ENCODE measurements at places on chromosomes 16 and 17.
A peak's percentile ranks its signal among the peaks of the same experiment; 100 is the strongest.

GRCh38 chr17:11908711-11909146 is 88.5 kb downstream of the ZNF18 start:
- ATAC-seq = no peak

- ATAC-seq = no peak
Measured at GRCh38 chr16:2475413-2476344, 752 bp downstream of the TBC1D24 start.

GRCh38 chr16:21704266-21704665 is 40.5 kb downstream of the OTOA start:
- no peak for ATAC-seq

GRCh38 chr16:71923941-71924690 is 28.8 kb downstream of the IST1 start:
- no peak for ATAC-seq

DNA sequence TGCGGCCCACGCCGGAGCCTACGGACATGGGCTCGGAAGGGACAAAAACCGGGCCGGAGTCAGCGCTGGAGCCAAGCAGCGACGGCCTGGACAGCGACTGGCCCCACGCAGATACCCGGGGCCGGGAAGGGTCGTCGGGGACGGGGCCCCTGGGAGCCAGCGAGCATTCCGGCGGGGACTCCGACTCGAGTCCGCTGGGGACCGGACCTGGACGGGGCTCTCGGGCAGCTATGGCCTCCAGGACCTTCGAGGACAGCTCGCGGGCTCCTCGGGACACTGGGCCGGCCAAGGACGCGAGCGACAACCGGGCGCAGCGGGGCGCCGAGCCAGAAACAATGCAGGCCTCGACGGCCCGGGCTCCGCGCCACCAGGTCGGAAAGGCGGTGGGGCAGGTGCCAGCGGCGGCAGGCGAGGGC is 1.0 kb downstream of the MYO15B start:
- ATAC-seq = no peak

- ATAC-seq = no peak
Measured at GRCh38 chr16:55697867-55698266, 42.1 kb downstream of the SLC6A2 start.

GRCh38 chr16:49634235-49635008 is 221.5 kb downstream of the ZNF423 start:
- no peak for ATAC-seq

GRCh38 chr17:49063652-49064051 is 66.5 kb downstream of the IGF2BP1 start:
- ATAC-seq = no peak

- no peak for ATAC-seq
Measured at GRCh38 chr17:10130677-10131076, 67.7 kb downstream of the GAS7 start.

DNA sequence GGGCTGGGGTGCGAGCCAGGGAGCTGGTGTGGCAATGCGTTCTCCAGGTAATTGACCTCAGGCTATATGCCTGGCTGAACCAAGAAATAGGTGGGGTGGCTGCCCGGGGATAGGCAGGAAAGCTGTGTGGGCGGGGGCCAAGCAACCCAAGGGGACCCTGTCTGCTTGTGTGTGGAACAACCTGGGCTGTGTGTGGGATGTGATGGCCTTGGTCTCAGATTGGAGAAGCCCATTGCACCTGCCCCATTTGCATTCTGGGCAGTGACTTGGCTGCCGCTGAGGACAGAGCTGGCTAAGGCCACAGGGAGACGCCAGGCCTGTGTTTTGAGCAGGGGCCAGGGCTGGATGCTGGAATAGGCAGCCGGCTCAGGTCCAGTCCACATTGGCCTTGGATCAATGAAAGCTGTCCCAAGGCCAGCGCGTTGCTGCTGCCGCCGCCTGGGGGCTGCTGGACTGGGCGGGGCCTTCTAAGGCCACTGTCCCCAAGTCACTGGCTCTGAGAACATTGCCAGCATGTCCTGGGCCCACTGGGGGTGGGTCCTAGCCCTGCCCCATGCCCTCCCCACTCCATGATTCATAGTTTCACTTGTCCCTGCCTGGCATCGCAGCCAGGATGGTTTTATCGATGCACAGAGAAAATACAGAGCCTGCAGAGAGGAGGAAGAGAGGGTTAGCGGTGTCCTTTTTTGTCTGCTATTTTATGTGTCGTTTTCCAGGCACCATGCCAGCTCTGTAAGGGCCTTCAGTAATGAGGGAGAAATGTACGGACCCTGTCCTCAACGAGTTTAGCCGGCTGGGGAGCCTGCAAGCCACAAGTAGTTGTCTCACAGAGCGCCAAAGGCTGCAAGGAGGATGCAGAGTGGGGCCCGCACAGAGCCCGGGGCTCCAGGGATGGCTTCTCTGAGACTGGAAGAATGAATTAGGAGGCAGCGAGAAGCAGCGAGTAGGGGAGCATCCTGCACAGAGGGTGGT is 43.9 kb downstream of the NKD1 start:
- ATAC-seq = peak; percentile 62

DNA sequence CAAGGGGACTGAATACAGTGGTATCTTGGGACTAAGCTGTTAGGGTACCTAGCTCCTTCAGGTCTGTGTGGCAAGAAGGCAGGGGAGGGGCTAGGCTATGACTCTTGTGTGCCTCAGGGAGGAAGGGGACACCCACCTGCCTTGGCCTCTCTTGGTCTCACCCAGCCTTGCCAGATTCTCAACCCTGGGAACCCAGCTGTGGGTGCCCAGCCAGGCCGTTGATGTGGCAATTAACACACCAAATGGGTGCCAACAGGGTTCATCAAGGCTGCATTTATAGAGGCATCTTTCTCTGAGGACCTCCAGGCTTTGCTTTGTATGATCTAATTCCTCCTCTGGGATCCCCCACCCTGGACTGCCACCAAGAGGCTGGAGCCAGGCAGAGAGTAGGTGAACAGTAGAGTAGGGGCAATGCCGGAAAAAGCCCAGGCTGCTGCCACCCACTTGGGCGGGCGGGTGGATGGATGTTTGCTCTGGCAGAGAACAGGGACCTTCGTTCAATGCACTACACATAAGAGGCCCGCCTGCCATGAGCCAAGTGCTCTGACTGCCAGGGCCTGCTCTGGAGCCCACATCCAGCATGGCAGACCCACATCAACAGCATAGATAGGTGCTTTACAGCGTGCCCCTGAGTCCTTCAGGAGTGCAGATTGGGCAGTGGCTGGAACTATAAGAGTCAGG is 3.2 kb upstream of the ASB16 start:
- ATAC-seq = no peak

- ATAC-seq = peak; percentile 83
Measured at GRCh38 chr17:49647256-49647585, 30.7 kb downstream of the SPOP start.

DNA sequence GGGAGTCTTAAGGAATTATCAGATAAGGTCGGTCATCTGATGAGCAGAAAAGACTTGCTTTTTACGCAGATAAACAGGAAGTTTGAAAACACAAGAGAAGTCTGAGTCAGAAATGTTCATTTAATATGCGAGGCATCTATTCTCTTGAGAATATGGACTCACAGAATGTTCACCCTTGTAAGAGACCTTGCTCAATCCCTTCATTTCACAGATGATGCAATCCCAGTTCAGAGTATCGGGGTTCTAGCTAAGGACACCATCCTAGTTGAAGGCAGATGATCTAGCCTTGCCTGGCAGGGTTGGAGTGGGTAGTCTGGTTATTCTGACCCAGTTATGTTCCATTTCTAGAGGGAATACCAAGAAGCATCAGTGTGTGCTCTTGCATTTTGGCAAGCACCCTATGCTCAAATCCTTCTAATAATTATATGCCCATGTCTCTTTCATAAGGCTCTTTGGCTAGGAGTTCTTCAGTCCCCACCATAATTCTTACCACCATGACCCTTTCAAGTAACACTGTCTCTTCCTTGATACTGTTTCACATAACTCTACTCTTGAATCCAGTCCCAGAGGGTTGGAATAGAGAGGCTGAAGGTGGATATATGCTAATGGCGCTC is 42.5 kb downstream of the YPEL2 start:
- no peak for ATAC-seq

DNA sequence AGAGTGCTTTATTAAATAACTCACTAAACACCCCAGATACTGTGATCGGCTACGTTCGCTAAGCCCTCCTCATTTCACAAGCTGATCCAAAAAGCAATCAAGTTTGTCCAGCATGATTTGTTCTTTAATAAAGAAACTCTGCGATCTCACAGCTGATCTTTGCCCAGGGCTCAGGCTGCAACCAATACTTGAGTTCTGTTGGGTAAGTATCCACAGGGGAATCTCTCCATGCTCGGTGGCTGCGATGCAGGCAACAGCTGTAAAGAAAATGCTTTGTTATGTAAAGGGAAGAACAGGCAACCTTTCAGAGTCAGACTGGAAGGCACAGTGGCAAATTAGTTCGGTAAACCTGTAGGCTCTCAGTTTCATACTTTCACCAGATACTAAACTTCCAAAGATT is 67.5 kb downstream of the SHISA6 start:
- no peak for ATAC-seq

- peak; percentile 42 for ATAC-seq
Measured at GRCh38 chr17:64146418-64147109, 16.6 kb upstream of the ERN1 start.

DNA sequence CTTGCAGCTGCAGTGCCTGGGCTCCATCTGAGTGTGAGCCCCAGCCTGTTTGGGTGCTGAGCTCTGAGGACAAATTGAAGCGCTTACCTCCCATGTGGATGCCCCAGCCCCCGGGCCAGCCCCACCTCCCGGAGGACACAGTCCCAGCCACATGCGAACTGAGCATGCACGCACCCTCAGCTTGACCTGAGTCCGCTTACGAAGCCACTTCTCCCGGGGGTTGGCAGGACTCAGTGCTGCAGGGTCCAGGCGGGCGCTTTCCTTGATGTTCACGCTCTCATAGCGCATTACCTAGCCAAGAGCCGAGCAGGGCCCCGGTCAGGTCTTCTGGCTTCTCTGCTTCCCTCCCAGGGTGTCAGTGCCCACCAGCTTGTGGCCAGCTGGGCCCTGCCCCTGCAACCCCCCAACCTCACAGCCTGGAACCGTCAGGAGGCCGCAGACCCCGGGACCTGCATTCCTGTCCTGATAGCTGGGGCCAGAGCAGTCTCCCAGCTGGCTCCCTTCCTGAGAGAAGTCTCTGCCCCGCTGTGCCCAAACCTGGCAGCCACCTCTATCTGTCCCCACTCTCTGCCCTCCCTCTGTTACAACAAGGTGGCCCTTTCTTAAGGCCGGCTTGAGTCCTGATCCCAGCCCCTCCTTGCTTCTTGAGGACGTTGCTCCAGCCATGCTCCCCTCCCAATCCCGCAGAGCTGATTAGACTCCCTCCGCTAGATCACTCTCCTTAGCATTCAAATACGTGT is 24.0 kb downstream of the PIMREG start:
- no peak for ATAC-seq

DNA sequence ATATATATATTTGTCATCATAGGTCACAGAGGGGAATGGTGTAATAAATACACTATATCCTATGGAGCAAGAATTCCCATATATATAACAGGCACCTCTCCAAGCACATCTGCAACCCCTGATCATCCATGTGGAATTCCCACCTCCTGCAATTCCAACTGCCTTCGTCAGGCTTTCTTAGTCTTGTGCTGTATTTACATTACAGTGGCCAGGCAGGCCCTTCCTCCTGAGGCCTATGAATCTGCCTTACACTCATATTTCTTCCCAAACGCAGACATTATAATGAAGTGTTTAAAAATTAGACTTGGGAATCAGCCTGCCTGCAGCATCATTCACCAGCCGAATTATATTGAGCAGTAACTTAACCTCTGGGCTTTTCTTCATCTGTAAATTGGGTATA is 19.3 kb upstream of the DNAH9 start:
- ATAC-seq = no peak

GRCh38 chr17:8337802-8338752 is 1.6 kb upstream of the ODF4 start:
- no peak for ATAC-seq

- no peak for ATAC-seq
Measured at GRCh38 chr16:67716097-67716496, 3.0 kb downstream of the GFOD2 start.

- no peak for ATAC-seq
Measured at GRCh38 chr17:5226940-5227878, 7.5 kb downstream of the SCIMP start.

GRCh38 chr17:5580367-5580766 is 3.9 kb downstream of the NLRP1 start:
- no peak for ATAC-seq

DNA sequence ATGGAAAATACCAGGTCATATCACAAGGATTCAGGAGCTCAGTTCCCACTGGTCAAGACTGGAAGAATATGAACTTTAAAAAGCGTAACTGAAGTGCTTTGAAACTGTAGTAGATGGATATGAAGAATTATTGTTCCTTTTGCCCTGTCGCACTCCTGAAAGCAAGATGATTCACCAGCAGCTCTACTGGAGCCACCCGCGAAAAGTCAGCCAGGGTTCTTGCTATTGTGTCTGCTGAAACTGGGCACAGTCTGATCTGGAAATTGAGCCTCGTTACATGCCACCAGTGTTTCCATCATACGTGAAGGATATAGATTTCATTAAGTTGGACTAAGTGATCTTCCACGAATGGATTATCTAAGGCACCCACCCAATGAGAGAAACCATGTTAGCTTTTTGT is 16.6 kb downstream of the AP2B1 start:
- ATAC-seq = no peak

DNA sequence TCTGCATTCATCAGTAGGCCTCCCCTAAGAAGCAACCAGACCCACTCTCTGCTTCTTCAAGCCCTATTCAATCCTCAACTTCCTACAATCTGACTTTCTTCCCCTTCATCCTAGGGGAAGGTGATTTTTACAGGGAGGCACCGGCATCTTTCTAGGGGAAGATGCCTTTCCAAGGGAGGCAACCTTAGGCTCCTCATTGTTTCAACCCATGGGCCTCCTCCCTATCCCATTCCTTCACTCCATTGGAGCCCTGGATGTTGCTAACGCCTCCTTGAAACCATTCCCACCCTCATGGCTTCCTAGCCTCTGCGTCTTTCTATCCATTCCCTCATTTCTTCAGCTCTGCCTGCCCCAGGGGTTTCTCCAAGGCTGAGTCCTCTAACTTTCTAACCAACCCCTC is 2.7 kb upstream of the CUEDC1 start:
- ATAC-seq = no peak

- peak; percentile 90 for ATAC-seq
Measured at GRCh38 chr17:22266231-22266630, 573.9 kb downstream of the KCNJ18 start.
